ENCODE measurements at places on chromosomes 2 and 18.

- no peak for DNase-seq
Measured at GRCh38 chr18:63240531-63241316, 78.8 kb downstream of the BCL2 start.

- no peak for DNase-seq
Measured at GRCh38 chr18:50240080-50240563, 26.2 kb downstream of the CFAP53 start.

- DNase-seq: no peak
Measured at GRCh38 chr18:64210401-64210949, 61.6 kb upstream of the LINC00305 start.

DNA sequence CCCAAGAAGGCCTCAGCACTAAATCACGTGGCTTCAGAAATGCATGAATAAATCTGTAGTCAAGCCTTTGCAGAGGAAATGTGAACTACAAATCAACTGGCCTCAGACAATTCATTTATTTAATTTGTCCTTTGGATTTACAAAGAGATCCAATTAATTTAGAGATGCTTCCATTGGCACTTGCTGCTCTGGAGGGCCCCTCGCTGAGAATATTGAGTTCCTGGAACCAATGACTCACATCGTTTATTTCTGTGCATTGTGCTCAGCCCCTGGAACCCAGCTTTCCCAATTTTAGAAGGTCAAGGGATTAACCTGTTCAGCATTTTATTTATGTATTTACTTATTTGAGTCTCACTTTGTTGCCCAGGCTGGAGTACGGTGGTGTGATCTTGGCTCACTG lies 47.2 kb upstream of the MGAT4A start:
- no peak for DNase-seq

GRCh38 chr18:43501099-43501498 lies 223.8 kb upstream of the SYT4 start:
- DNase-seq: no peak

- DNase-seq: no peak
Measured at GRCh38 chr2:2107627-2108026, 223.4 kb downstream of the MYT1L start.

DNA sequence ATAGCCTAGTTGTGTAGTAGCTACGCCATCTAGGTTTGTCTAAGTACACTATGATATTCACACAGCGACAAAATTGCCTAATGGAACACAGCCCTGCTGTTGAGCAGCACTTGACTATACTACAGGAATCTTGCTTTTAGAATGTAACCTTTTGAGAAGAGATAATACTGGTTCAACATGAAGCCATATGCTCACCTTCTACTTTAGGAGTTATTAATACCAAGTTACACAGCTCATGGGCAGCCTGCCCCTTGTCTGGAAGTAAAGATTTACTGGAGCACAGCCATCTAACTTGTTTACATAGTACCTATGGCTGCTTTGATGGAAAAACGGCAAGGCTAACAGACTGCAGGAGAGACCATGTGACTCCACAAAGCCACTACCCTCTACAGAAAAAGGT lies 174.8 kb downstream of the DYM start:
- DNase-seq: no peak

GRCh38 chr2:135074216-135074615 lies 22.1 kb downstream of the RAB3GAP1 start:
- DNase-seq: no peak

DNA sequence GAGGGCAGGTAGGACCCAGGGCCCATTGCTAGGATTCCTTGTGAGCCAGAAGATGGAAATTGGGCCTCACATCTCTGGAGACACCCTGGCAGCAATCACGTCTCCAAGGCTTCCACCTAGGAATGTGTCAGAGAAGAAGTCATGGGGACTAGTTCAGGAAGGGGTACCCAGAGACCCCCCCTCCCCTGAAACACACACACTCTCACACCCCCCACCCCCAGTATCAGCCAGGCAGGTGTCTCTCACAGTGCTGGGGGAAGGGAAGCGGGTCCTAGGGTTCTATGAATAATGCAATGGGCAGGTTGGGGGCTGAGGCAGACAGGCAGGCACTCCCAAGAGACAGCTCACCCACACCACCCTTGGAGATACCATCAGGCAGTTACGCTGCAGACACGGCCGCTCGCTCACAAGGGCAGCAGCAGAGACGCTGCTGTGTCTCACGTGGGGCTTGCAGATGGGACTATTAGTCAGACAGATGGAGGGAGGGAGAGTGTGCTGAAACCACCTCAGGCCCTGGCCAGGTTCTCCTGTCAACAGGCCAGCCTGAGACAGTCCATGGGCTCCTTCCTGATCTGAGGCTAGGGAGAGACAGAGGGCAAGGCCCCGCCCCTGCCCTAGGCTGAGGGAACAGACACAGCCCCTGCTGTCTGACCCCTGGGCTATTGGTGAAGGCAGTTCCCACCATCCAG lies 134.6 kb downstream of the CYP26B1 start:
- no peak for DNase-seq

- DNase-seq: no peak
Measured at GRCh38 chr18:77055429-77056300, 76.9 kb downstream of the MBP start.
